ENCODE measurements at places on chromosomes 1 and 21. TPM values are rescaled to one million over a fixed set of nuclear protein-coding genes. Genes with fewer than 3 reads are reported as not detected.

GRCh38 chr1:183178545-183178944, 7.5 kb upstream of the LAMC2 start:
- peaks cover 8% of the 10 kb centered on the region for H3K4me1 ChIP-seq
- no peak overlapping the region for H3K4me3 ChIP-seq
- H3K36me3 ChIP-seq, result no peaks in the 10 kb centered on the region
- no peak overlapping the region for H3K27ac ChIP-seq

The DMBX1 gene
- total RNA-seq, result not detected

The E2F2 gene
- 5.4 TPM for total RNA-seq

- DNase-seq, result no peak
- H3K27me3 ChIP-seq, result peaks cover 6% of the 10 kb centered on the region
- peaks cover 14% of the 10 kb centered on the region for H3K36me3 ChIP-seq
- no peak overlapping the region for H3K27ac ChIP-seq
- peaks cover 47% of the 10 kb centered on the region for H3K4me1 ChIP-seq
These were observed 64.5 kb upstream of the GOLT1A start for GRCh38 chr1:204278251-204278650.

- H3K36me3 ChIP-seq, result no peaks in the 10 kb centered on the region
- peaks cover 14% of the 10 kb centered on the region for H3K4me1 ChIP-seq
- no peak for DNase-seq
- no peaks in the 10 kb centered on the region for H3K27me3 ChIP-seq
These were observed 182.0 kb upstream of the RUNX1 start for GRCh38 chr21:35231090-35231489.

The COL9A2 gene
- 3.3 TPM for total RNA-seq

GRCh38 chr1:109902204-109902985, 8.3 kb upstream of the CSF1 start:
- no peak overlapping the region for H3K27ac ChIP-seq
- H3K36me3 ChIP-seq, result no peaks in the 10 kb centered on the region
- no peak overlapping the region for H3K4me3 ChIP-seq

GRCh38 chr1:168972225-168972624, 134.3 kb upstream of the ATP1B1 start:
- H3K4me1 ChIP-seq, result no peaks in the 10 kb centered on the region
- H3K27ac ChIP-seq, result no peak overlapping the region
- no peak overlapping the region for H3K4me3 ChIP-seq
- no peaks in the 10 kb centered on the region for H3K27me3 ChIP-seq

GRCh38 chr1:232493869-232494268, 136.1 kb downstream of the SIPA1L2 start:
- H3K4me3 ChIP-seq, result no peak overlapping the region
- peaks cover 21% of the 10 kb centered on the region for H3K4me1 ChIP-seq
- peaks cover 13% of the 10 kb centered on the region for H3K36me3 ChIP-seq
- H3K27ac ChIP-seq, result no peak overlapping the region
- H3K27me3 ChIP-seq, result peaks cover 2% of the 10 kb centered on the region

DNA sequence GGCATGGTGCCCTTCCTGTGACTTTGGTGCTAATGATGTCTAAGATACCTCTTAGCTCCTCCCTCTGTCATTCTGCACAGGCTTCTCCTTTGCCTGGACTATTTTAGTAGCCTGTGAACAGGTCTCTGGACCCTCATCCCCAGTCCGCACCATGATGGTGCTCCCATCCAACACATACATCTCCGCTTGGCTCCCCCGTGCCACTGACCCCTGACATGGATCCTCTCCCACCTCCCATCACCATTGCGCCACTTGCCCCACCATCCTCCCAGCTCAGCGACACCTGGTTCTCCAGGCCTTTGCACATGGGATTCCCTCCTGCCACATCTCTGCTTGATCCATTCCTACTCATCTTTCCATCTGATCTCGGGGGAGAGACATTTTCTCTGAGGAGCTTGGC, 33.9 kb downstream of the RUNX3 start:
- DNase-seq, result no peak
- peaks cover 7% of the 10 kb centered on the region for H3K27me3 ChIP-seq
- H3K27ac ChIP-seq, result no peak overlapping the region
- H3K36me3 ChIP-seq, result peaks cover 11% of the 10 kb centered on the region
- peaks cover 17% of the 10 kb centered on the region for H3K4me1 ChIP-seq

DNA sequence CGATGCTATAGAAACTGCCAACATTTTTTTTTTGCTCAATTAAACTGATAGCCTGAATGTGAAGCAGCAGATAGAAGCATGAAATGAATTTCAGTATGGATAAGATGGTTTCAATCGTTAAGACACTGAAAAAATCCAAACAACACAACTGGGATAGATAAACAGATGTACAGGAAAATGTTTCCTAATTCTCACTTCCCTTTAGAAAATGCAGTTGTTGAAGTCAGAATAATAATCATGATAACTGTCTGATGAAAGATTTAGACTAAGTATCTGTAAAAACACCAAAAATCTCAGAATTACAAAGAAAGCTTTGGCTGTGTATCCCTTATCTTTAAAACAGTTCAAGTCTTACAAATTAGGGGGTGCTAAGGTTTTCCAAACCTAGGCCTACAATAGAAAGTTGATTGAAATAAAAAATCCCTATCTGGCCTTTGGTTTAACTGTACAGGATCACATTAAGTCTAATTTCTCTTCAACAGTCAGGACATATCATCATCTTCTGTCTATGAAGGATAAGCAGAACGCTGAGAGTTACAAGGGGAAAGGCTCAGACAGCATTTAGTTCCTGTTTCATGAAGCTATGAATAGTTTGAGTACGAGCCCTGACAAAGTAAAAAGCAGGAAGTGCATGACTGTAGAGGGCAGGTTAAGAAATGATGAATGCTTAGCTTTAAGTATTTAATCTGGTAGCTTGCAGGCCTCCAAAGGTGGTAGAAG, 203.2 kb downstream of the APP start:
- peaks cover 7% of the 10 kb centered on the region for H3K27me3 ChIP-seq
- H3K27ac ChIP-seq, result no peak overlapping the region
- H3K4me1 ChIP-seq, result peaks cover 7% of the 10 kb centered on the region

DNA sequence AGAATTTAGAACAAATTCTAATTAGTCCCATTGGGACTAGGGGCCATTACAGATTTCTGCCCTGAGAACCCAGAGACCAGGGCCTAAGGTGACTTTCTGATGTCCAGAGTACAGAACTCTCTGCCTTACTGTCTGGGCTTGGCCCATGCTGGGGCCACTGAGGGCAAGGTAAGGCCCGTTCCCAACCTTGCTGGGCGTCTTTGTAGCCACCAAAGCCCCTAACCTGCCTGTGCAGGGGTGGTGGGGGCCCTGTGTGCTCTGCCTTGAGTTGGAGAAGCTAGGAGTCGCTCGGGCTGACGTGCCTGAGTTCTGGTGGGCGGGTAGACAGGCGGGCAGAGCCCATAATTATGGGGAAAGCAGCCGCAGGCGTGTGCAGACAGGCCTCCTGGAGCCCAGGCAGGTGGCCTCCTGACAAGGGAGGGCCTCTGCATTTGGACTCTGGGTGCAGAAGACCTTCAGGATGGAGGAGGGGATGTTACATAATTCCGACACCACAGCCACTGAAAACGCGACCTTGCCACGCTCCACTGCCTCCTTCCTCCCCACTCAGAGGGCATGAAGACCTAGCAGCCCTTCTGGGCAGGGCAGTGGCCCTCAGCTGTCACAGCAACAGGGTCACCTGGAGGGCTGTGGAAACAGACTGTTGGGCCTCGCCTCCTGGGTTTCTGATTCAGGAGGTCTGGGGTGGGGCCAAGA, 239.9 kb upstream of the TMEM51 start:
- DNase-seq, result no peak
- H3K27ac ChIP-seq, result no peak overlapping the region
- peaks cover 3% of the 10 kb centered on the region for H3K4me1 ChIP-seq
- H3K4me3 ChIP-seq, result no peak overlapping the region
- H3K36me3 ChIP-seq, result no peaks in the 10 kb centered on the region

GRCh38 chr1:7375329-7375728, 395.8 kb upstream of the VAMP3 start:
- H3K36me3 ChIP-seq, result no peaks in the 10 kb centered on the region
- peaks cover 6% of the 10 kb centered on the region for H3K4me1 ChIP-seq
- no peak for DNase-seq
- H3K27me3 ChIP-seq, result no peaks in the 10 kb centered on the region

The FOXE3 gene
- total RNA-seq, result not detected

DNA sequence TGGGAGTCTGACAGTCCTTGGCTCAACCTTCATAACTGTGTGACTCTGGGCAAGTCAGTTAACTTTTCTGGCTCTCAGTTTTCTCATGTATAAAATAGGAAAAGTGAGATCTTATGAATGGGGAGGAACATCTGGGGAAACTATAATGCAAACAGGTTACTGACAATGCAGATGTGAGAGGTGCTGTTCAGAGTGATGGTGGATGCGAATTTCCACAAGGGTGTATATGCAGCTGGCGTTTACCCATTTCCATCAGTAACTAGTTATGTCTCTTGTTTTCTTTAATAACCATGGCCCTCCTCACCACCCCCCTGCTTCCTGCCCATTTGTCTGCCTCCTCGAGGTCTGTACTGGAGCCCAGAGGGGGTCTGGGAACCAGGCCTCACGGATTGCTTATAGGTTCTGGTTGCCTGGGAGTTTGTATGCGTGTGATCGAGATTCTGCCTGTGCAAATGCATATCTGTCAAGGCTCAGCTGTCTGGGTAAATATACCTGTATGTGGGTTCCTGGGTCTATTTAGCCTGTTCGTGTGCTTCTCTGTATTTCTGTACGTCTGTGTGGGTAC, 44.4 kb downstream of the AHDC1 start:
- no peak for DNase-seq
- peaks cover 29% of the 10 kb centered on the region for H3K27me3 ChIP-seq

The KLHL21 gene
- 9.2 TPM for total RNA-seq

- no peaks in the 10 kb centered on the region for H3K4me1 ChIP-seq
- no peaks in the 10 kb centered on the region for H3K36me3 ChIP-seq
- no peak overlapping the region for H3K4me3 ChIP-seq
- H3K27ac ChIP-seq, result no peak overlapping the region
- H3K27me3 ChIP-seq, result peaks cover 1% of the 10 kb centered on the region
These were observed 661.7 kb downstream of the KCNT2 start for GRCh38 chr1:195946500-195946899.

- no peak overlapping the region for H3K27ac ChIP-seq
- no peaks in the 10 kb centered on the region for H3K27me3 ChIP-seq
- H3K4me1 ChIP-seq, result no peaks in the 10 kb centered on the region
These were observed 244.9 kb upstream of the NRIP1 start for GRCh38 chr21:15309721-15310120.

DNA sequence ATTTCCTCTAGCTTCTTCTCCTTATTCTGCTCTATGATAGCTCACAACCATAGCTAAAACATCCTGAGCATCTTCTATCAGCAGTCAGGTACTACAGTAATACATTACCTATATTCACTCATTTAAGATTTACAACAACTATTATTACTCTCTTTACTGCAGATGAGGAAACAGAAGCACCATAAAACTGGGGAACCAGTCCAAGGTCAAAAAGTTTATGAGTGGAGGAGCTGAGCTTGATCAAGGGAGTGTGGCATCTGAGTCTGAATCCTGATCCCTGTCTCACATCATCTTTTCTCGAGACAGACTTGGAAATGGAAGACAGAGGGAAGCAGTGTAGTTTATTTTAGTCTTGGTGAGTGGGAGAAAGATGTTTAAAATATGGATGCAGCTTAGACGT, 288.6 kb downstream of the RGS7 start:
- H3K27ac ChIP-seq, result no peak overlapping the region
- no peak for DNase-seq

DNA sequence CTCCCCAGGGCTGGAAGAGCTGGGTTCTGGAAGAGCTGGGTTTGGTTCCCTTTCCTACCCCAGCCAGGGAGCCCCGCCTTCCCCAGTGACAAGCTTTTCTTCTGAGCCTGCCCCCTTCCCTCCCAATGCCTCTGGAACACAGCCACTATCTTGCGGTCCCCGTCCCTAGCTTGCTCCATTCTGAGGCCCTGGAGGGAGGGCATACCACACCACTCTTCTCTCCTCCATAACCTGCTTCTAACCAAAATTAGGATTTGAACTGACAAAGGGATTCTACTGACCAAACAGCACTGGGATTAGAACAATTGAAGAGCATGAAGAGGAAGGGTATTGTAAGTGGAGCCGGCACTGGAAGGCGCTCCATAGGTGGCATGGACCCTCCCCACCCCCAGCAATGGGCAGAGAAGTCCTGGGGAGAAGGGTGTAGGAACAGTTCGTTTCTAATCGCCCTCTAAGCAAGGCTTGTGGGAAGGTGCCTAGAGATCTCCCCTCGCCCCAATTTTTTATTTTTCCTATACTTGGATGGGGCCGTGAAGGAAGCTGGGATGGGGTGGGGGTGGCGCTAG, 690 bp downstream of the C1orf216 start:
- peaks cover 5% of the 10 kb centered on the region for H3K27me3 ChIP-seq
- H3K4me1 ChIP-seq, result peaks cover 23% of the 10 kb centered on the region

DNA sequence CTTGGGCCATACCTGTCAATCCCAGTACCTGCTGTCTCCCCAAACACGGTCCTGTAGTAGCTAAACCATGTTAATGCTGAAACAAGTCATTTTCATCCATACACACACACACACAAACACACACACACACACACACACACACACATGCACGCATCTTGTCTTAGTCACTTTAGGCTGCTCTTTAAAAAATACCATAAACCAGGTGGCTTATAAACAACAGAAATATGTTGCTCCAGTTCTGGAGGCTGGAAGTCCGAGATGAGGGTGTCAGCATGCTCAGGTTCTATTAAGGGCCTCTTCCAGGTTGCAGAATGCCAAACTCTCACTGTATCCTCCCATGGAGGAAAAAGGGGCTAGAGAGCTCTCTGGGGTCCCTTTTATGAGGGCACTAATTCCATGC, 129.9 kb downstream of the NTPCR start:
- H3K4me1 ChIP-seq, result peaks cover 31% of the 10 kb centered on the region
- no peak overlapping the region for H3K27ac ChIP-seq
- H3K4me3 ChIP-seq, result no peak overlapping the region
- no peaks in the 10 kb centered on the region for H3K36me3 ChIP-seq
- peaks cover 2% of the 10 kb centered on the region for H3K27me3 ChIP-seq
- DNase-seq, result no peak

The CCDC27 gene
- total RNA-seq, result not detected

DNA sequence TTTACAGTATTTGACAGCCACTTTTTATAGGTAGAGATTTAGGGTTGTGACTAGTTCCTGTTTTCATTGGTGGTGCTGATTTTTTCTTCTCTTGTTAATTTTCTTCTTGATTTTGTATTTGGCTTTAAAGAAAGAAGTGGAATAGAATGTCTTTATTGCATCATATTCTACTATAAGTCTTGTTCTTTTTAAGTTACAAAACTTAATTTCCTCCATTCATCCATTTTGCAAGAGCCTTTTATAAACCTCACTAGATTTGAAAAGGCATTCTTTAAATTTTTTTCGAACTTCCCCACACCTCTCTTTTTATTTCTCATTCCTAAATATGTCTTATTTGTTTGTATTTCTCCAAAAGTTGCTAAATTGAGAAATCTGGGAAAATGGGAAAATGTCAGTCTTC, 1368.6 kb upstream of the ADGRL4 start:
- no peak for DNase-seq
- peaks cover 1% of the 10 kb centered on the region for H3K27me3 ChIP-seq
- H3K4me3 ChIP-seq, result no peak overlapping the region
- H3K4me1 ChIP-seq, result no peaks in the 10 kb centered on the region

Data from glutamatergic neuron (in vitro differentiated cells).